ENCODE measurements at places on chromosomes 1 and 21.
A peak's percentile ranks its signal among the peaks of the same experiment; 100 is the strongest.

GRCh38 chr1:101915597-101915996, 81.1 kb downstream of the OLFM3 start:
- no peaks in the 10 kb centered on the region for H3K27me3 ChIP-seq
- H3K4me1 ChIP-seq = no peaks in the 10 kb centered on the region
- H3K36me3 ChIP-seq = no peaks in the 10 kb centered on the region
- no peak overlapping the region for H3K4me3 ChIP-seq
- DNase-seq = no peak
- no peak overlapping the region for H3K27ac ChIP-seq

DNA sequence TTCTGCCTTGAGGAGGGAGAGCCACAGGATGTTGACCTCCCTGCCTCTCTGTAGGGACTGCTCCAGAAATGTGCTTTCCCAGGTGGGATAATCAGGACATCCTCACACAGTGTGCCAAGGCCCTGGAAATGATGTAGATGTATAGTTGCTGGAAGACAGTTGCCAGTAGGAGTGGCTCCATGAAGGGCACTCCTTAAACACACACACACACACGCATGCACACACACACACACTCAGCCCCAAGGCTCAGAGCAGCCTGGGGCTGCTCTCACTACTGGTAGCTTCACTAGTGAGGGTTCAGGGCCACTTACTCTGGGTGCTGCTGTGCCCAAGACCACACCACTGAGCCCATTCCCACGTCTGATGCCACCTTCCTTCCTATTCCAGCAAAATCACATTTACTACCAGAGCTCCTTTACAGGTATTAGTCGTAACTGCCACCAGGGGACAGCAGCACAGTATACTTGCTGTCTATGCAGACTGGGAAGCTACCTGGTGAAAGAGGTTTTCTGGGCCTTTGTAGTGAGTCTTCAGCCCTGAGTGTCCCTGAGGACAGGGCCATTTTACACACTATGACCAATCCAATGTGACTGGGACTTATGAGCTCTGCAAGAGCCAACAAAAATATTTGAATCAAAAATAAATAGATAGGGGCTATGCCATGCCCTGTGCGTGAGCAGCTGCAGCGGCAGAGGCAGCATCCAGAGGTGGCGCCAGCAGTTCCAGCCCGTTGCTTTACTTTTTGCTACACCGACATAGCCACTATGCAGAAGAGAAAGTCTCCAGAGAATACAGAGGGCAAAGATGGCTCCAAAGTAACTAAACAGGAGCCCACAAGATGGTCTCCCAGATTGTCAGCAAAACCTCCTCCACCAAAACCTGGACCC, 15.0 kb downstream of the CRNN start:
- H3K36me3 ChIP-seq = no peaks in the 10 kb centered on the region
- no peak for DNase-seq
- H3K4me3 ChIP-seq = no peak overlapping the region
- H3K4me1 ChIP-seq = no peaks in the 10 kb centered on the region
- H3K27me3 ChIP-seq = no peaks in the 10 kb centered on the region

- H3K4me1 ChIP-seq = no peaks in the 10 kb centered on the region
- no peak overlapping the region for H3K4me3 ChIP-seq
- no peak overlapping the region for H3K27ac ChIP-seq
- no peak for DNase-seq
- H3K36me3 ChIP-seq = no peaks in the 10 kb centered on the region
Measured at GRCh38 chr21:43618940-43619339, 40.3 kb downstream of the HSF2BP start.

- no peak for DNase-seq
- no peak overlapping the region for H3K4me3 ChIP-seq
- no peaks in the 10 kb centered on the region for H3K36me3 ChIP-seq
- H3K27me3 ChIP-seq = peaks cover 47% of the 10 kb centered on the region
Measured at GRCh38 chr1:17883136-17883535, 128.0 kb downstream of the ACTL8 start.

- peak overlapping the region; percentile 96 for H3K27ac ChIP-seq
- DNase-seq = no peak
- peaks cover 43% of the 10 kb centered on the region for H3K4me1 ChIP-seq
Measured at GRCh38 chr1:235329139-235329902, 951 bp downstream of the GGPS1 start.

DNA sequence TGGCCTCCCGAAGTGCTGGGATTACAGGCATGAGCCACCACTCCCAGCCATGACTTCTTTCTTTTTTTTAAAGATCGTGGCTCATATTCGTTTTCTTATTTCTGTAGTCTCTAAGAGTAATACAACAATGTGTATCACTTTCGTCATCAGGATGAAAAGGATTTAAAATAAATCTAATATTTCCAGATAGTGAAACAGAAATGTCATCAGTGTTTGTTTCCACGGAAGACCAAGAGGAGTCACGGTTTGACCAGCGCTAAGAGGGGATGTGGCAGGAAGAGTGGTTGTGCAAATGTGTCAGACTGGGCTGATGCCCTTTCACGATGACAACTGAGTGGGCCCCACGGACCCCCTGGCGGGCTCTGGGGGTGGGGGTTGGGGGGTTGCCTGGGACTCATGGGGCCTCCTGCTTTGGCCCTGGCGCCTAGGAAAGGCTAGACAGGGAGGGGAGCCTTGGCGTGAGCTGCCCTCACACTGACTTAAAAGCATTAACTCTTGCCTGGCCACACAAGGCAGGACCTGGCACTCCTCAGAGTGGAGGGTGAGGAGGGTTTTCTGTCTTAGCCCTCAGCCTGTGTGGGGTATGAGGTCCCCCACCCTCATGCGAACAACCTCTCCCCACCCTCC, 8.4 kb downstream of the SOX13 start:
- peak overlapping the region; percentile 89 for H3K27ac ChIP-seq
- peak overlapping the region; percentile 8 for H3K4me3 ChIP-seq
- no peaks in the 10 kb centered on the region for H3K27me3 ChIP-seq
- DNase-seq = no peak
- no peaks in the 10 kb centered on the region for H3K36me3 ChIP-seq

DNA sequence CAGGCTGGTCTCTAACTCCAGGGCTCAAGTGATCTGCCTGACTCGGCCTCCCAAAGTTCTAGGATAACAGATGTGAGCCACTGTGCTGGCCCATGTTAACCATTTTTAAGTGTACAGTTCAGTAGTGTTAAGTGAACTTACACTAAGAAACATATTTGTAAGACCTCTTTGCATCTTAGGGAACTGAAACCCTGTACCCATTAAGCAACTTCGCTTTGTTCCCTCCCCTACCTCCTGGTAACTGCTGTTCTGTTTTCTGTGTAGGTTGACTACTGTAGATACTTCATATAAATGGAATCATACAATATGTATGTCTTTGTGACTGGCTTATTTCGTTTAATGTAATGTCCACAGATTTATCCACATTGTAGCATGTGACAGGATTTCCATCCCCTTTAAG, 11.0 kb downstream of the NUDC start:
- H3K27ac ChIP-seq = no peak overlapping the region
- H3K4me1 ChIP-seq = no peaks in the 10 kb centered on the region
- peaks cover 28% of the 10 kb centered on the region for H3K36me3 ChIP-seq
- DNase-seq = no peak
- H3K4me3 ChIP-seq = no peak overlapping the region

DNA sequence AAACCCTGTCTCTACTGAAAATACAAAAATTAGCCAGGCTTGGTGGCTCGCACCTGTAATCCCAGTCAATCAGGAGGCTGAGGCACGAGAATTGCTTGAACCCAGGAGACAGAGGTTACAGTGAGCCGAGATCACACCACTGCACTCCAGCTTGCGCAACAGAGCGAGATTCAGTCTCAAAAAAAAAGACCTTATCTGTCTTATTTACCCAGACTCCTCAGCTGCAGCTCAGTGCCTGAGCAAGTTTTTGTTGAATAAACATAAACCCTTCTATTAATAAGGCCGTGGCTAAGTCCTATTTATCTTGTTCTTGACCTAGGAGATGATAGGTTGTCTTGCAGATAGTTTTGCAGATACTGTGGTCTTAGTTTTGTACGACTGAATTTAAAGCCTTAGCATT, 136.4 kb upstream of the TMEM51 start:
- DNase-seq = no peak
- no peaks in the 10 kb centered on the region for H3K36me3 ChIP-seq
- no peaks in the 10 kb centered on the region for H3K27me3 ChIP-seq
- no peak overlapping the region for H3K4me3 ChIP-seq
- H3K27ac ChIP-seq = no peak overlapping the region

DNA sequence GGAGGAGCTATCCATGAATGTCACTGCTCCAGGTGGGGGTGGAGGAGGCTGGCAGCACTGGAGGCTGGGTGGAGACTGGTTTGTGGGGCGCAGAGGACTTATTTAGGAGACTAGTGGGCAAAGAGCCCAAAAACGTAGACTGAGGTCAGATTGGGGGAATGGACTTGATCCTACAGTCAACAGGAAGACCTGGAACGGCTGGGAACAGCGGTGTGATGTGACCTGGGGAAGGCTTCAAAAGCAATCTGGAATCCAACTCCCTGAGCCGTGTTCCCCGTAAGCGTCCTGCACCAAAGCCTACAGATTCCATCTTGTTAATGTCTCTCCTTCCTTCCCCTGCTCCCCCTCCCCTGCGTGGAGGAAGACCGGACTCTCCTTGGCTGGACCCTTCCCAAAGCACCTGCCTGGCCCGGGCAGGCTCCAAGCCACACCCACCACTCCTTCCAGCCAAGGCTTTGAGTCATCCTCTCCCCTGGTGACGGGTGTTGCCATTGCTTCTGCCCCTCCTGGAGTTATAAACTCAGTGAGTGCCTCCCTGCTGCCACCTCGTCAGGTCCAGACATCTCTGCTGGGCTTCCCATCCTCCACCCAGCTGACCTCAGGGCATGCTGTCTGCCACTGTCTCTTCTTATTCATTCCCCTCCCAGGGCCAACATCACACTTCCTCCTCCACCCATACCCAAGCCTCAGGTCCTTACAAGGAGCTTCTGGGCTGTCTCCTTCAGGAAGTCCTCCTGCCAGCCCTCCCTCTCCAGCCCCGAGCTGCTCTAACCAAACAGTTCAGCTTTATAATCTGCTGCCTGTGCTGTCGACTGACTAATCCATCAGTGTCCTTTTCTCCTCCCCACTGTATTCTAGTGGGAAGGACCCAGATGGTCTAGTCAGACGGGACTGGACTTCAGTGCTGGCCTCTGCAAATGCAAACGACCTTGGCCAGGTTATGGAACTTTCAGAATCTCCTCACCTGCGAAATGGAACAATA, 1.6 kb upstream of the CLSTN1 start:
- peak overlapping the region; percentile 93 for H3K27ac ChIP-seq
- DNase-seq = peak; percentile 85
- no peaks in the 10 kb centered on the region for H3K36me3 ChIP-seq
- H3K4me3 ChIP-seq = no peak overlapping the region
- no peaks in the 10 kb centered on the region for H3K27me3 ChIP-seq
